LHCN-M2 (cell line): ENCODE measurements at places on chromosomes 12 and 14.

DNA sequence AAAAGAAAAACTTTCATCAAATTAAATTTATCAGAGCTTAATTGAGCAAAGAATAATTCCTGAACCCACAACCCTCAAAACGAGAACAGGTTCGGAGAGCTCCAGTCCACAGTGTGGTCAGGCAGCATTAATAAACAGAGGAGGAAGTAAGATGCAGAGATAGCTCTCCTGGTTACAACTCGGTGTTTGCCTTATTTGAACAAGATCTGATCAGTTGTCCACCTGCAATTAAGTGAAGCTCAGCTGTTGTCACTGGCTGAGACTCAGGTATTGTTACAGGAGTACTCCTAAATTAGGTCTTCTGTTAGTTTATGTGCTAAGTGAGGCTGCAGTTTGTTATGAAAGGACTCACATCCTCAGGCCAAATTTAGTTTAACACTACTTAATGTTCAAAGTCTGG lies 451.4 kb upstream of the PDE3A start:
- DNase-seq: no peak

GRCh38 chr14:51443195-51444018 lies 203.4 kb downstream of the TMX1 start:
- peak; percentile 61 for DNase-seq

GRCh38 chr14:91140672-91141071 lies 26.8 kb downstream of the DGLUCY start:
- peak; percentile 18 for DNase-seq

DNA sequence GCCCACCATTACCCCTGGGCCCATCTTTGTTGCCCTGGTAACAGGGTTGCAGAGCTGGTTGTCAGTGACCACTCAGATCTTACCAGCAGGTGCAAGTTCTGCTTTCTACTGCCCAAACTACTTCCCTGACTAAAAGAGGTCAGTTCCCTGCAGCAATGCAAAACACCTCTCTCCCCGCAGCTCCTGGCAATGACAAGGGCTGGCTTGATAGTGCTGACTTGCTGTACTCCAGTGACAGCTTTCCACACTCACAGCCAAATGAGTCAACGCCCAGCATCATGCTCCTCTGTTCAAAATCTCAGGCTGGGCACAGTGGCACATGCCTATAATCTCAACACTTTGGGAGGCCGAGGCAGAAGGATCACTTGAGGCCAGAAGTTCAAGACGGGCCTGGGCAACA lies 90.6 kb downstream of the CIT start:
- DNase-seq: no peak

DNA sequence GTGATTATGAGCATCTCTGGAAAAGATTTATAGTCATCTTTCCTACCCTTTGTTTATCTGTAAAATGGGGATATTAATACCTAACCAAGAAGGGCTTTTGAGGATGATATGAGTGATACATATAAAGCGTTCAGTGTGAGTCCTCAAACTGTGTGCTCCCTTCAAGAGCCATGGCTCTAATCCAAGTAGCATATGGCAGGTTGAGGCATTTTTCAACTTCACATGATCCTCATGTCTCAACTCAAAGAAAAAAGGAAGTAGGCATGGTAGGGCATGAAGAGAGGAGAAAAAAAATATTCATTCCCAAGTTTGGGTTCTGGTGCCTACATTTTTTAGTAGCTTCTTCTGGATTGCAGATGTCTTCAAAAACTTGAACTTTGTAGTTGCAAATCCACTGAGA lies 286.3 kb upstream of the ATP2B1 start:
- no peak for DNase-seq

DNA sequence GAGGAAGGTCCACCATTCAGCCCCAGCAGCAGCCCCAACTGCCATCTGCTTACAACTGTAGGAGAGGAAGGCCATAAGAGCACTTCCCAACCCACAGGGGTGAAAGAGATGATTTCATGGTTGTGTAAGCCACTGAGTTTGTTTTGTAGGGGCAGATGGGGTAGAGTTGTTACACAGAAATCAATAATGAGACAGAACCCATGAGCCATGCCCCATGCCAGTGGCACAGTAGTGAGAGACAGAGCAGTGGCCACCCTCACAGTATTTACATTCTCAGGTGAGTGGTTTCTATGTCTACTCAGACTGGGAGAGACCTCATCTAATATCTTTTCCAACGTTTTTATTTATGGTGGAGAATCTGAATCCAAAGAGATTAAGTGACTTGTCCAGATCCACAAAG lies 68.6 kb downstream of the NUAK1 start:
- DNase-seq: no peak

DNA sequence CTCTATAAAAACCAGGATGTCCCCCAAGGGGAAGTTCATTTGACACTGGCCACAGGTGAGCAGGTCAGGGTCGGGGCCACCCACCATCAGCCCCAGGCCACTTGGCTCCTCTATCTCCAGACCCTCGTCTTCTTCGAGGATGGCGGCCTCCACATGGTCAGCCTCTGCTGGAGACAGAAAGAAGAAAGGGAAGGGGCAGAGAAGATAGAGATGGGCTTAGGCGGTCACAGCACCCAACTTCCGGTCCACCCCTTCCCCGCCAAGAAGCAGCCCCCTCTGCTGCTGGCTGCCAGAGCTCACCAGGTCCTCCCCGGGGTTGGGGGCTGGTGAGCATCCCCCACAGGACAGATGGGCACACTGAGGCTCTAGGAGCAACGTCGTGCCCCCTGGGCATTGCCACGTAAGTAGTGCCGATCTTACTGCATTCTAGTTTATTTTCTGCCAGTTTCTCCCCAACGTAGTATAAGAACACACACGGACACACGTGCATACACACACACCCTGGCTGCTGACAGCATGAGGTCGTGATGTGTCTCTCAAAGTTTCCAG lies 14.2 kb downstream of the BCL11B start:
- no peak for DNase-seq

DNA sequence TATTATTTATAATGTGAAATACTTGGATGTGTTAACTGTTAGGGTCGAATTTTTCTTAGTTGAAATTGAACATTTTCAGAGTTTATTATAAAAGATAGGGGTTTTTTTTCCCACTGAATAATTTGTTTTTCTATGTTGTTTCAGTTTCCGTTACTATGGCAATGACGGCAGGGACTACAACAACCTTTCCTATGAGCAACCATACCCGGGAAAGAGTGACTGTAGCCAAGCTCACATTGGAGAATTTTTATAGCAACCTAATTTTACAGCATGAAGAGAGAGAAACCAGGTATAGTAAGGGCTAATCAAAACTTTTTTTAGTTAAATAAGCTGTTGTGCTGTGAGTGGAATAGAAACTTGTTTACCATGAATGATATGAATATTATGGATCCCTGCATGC lies 35.1 kb upstream of the BMAL2 start:
- no peak for DNase-seq

DNA sequence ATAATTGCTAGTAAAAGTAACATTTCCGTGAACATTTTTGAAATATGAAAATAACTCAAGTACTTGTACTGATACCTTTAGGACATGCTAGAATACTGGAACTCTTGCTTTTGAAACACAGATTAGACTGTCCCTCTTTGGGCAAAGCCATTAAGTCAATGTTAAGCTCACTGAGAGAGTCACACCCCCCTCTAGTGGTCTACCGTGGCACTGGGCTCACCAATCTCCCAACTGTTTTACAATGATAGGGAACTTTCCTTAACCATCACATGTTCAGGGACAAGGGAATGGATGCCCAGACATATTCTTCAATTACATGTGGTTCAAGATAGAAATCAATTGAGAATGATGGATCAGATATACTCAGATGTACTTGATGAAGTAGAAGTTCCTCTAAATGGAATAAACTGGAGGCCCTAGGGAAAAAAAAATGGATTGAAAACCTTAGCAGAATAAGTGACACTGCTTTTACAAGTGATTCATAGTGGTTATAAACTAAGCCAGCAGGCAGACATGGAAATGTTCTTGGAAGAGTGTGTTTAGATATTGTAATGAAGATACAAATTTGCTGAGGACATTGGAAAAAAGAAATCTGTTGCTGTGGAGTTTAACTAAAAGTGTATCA lies 17.8 kb downstream of the NANOG start:
- peak; percentile 61 for DNase-seq

DNA sequence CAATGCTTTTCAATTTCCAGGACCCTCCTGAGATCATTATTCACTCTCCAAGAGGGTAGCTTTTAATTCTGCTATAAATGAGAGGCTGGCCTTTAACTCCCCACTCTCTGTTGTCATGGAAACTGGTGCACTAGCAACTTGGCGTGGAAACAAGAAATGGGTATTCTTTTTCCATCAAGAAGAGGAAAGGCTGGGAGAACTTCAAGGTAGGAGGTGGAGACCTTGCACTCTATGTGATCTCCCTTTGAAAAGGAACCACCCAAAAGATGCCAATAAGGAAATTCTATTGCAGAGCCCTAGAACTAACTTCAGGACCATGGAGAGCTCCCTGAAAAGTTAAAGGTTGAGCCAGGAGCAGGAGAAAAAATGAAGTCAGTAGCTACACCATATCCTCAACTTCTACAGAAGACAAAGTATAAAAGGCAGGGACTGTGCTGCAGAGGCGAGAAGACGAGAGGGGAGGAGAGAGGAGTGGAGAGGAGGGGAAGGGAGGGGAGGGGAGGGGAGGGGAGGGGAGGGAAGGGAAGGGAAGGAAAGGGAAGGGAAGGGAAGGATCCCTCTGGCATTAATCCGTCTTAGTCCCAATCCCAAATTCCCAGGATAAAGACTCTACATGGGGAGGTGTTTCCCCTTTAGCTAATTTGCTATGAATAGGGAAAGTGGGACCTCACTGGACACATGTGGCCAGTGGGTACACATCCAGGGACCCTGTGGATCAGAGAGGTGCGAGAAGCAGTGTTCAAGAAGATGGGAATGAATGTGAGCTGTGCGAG lies 46.7 kb upstream of the FICD start:
- DNase-seq: peak; percentile 49

DNA sequence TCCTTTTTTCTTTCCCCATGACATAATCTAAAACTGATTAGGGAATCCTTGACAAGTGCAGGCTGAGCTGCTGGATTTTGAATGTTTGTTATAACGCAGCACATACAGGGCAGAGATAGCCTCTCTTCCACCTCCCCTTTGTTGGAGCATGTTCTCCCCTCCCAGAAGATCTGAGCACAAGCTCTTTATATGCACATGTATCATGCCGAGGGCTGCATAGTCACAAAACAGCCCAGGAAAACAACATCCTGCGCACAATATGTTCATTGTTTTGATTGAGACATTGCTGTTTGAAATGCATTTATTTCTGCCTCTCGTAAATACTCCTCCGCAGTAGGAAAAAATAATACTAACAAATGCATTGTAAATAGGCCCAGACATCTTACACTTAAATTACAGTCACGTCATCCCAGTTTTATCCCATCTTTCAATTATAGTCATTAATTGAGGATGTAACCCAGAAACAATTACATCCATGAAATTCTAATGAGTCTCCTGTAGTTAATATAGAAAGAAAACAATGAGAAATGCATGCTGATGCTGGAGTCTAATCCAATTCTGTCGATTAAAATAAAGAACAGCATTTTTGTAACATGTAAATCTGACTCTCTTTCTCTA lies 401.8 kb downstream of the BTG1 start:
- DNase-seq: no peak

- DNase-seq: peak; percentile 39
Measured at GRCh38 chr14:69093631-69094421, 59.1 kb downstream of the DCAF5 start.

- no peak for DNase-seq
Measured at GRCh38 chr14:99647411-99647810, 2.5 kb downstream of the HHIPL1 start.

DNA sequence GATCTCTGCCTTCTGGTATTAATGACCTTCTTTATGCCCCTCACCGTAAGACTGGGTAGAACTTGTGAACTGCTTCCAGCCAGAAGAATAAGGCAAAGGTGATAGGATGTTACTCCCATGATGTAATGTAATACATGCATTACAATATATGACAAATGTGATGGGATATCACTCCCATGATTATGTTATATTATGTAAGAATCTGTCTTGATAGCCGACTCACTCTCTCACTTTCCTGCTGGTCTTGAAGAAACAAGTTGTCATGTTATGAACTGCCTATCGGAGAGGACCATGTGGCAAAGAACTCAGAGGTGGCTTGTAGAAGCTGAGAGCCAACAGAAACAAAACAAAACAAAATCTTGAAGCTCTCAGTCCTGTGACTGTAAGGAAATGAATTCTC lies 30.6 kb upstream of the OSBPL8 start:
- no peak for DNase-seq

- no peak for DNase-seq
Measured at GRCh38 chr14:94213741-94214140, 39.6 kb downstream of the PPP4R4 start.

- DNase-seq: no peak
Measured at GRCh38 chr14:38336298-38336697, 80.4 kb upstream of the CLEC14A start.

DNA sequence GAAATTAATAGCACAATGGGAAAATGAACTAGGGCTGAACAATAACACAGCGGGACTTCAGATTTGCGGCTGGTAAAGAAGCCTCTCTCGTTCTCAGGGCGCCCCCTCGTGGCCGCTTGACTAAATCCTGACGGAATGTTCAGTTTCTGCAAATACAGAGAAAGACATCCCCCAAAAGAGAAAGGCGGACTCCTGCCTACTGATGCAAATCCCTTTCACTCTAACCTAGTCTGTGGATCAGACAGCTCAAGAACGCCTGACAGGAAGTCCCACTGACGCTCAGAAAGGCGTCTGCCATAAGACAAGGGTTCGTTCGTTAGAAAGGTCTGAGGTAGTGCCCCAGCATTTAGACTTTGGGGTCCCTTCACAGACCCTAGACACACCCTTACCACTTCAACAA lies 2.5 kb downstream of the NUAK1 start:
- DNase-seq: peak; percentile 74

GRCh38 chr14:105313381-105314286 lies 914 bp upstream of the PACS2 start:
- no peak for DNase-seq

- DNase-seq: no peak
Measured at GRCh38 chr12:58286353-58286752, 345.0 kb downstream of the ATP23 start.

- no peak for DNase-seq
Measured at GRCh38 chr14:29629839-29630238, 297.8 kb downstream of the PRKD1 start.
